Adrenal gland (tissue), 19 donors: ENCODE measurements at places on chromosomes 2 and 18. TPM values are rescaled to one million over a fixed set of nuclear protein-coding genes. Genes with fewer than 3 reads are reported as not detected.

CRYGD gene
- not detected for polyA plus RNA-seq

UGT1A3 gene
- polyA plus RNA-seq, result not detected

GAL3ST2 gene
- 0.16 TPM for polyA plus RNA-seq

SERPINB12 gene
- not detected for polyA plus RNA-seq

AKAIN1 gene
- polyA plus RNA-seq, result 9.7 TPM

CXCR4 gene
- 186 TPM for polyA plus RNA-seq

COLEC12 gene
- 1.5 TPM for polyA plus RNA-seq

AQP12B gene
- not detected for polyA plus RNA-seq

WDR35 gene
- 12.1 TPM for polyA plus RNA-seq

PDE6D gene
- 47.2 TPM for polyA plus RNA-seq

OTOS gene
- not detected for polyA plus RNA-seq

KCNJ3 gene
- polyA plus RNA-seq, result 0.48 TPM

TNP1 gene
- not detected for polyA plus RNA-seq

OST4 gene
- polyA plus RNA-seq, result 602 TPM
